ENCODE measurements at places on chromosomes 7 and 10. TPM values are rescaled to one million over a fixed set of nuclear protein-coding genes. Genes with fewer than 3 reads are reported as not detected.

Gene AEBP1
- 42.0 TPM for total RNA-seq

Gene NKX1-2
- 37.0 TPM for total RNA-seq

Gene EN2
- not detected for total RNA-seq

Gene OR2F1
- not detected for total RNA-seq

Gene NPY4R2
- not detected for total RNA-seq

Gene CPA2
- total RNA-seq, result not detected

Gene CFAP70
- 0.17 TPM for total RNA-seq

Gene MSMB
- not detected for total RNA-seq

Gene FAM180A
- total RNA-seq, result not detected

Gene INMT
- total RNA-seq, result 0.19 TPM

Gene AGMO
- 0.42 TPM for total RNA-seq

Gene LIPK
- total RNA-seq, result not detected

Gene PPP1R17
- 0.52 TPM for total RNA-seq

Gene NRCAM
- total RNA-seq, result 6.8 TPM

Gene ANKRD30A
- not detected for total RNA-seq

Gene RAB19
- 15.0 TPM for total RNA-seq

Gene IFIT1B
- total RNA-seq, result not detected

Gene PVRIG
- not detected for total RNA-seq

Gene PALD1
- total RNA-seq, result 48.7 TPM

Gene CPXM2
- total RNA-seq, result 5.3 TPM

Gene CYP26A1
- total RNA-seq, result 2.8 TPM

Gene HOXA13
- total RNA-seq, result not detected

Gene C10orf67
- total RNA-seq, result not detected

Data from GM23338 (cell line).